AG10803 (cell line): ENCODE measurements at places on chromosomes 6 and 20.

GRCh38 chr6:25013246-25013645, 77.5 kb upstream of the RIPOR2 start:
- no peak for DNase-seq

DNA sequence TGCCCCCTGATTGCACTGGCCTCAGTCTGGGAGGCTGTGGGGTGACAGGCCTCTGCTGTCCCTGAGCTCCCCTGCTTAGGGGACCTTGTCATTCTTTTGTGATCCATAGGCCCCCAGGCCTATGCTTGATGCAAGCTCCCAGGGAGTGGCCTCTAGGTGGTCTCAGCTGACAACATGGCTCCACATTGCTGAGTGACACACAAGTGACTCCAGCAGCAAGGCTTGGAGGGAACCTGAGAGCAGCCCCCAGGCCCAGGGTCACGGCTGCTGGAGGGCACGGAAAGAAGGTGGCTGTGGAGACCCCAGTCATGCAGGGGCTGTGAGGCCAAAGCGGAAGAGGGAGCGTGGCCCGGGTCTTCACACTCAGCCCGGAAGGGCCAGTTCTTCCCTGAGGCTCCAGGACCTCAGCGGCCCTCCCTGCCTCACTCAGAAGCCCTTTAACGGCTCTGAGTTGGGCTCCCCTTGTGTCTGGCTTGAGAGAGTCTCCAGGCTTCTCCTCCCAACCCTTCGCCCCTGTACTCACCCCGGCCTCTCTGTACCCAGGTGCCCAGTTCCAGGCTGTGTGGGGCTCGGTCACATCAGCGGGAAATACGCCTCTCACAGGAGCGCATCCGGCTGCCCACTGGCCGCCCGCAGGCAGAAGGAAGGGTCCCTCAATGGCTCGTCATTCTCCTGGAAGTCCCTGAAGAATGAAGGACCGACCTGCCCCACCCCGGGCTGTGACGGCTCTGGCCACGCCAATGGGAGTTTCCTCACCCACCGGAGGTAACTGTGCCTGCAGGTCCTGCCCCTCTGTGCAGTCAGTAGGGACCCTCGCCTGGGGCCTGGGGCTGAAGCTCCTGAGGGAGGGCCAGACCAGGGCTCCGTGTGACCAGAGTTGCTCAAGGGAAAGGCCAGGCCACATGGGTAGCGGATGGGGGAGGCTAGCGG, 23.7 kb upstream of the PCMTD2 start:
- DNase-seq, result no peak

GRCh38 chr6:4903751-4904370, 100.0 kb downstream of the RPP40 start:
- peak; percentile 40 for DNase-seq

DNA sequence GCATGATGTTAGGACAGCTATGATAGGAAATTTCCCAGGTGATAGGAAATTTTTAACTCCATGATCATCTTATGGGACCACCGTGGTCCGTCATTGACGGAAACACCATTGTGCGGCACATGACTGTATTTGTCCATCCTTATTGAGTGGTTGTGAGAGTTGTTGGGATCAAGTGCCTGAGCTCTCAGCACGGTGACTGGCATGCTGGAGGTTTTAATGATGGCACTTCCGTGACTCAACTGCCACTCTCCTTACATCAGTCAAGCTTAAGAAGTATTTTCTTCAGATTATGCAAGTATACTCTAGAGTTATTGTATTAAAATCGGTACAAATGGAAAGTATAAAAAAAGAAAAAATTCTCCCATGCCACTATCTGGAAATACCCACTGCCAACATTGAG, 20.7 kb downstream of the PBOV1 start:
- DNase-seq, result no peak

DNA sequence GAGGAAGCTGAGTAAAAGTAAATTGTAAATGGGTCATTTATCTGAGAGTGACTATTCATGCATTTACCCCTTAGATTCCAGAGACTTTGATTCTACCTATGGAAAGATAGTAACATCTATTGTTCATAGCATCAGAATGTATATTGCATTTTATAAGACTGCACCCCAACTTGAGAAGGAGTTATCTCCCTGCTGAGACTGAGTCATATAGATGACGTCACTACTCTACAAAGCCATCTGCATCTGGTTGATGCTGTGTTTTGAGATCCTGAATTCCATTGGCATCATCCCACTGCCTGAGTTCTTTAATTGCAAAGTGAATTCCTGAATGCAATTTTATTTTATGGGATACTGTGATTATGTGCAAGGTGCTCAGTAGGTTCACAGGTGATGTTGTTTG, 444.0 kb upstream of the SLC35B3 start:
- no peak for DNase-seq

- DNase-seq, result peak; percentile 42
Measured at GRCh38 chr6:52063584-52064344, 23.6 kb downstream of the PKHD1 start.

- no peak for DNase-seq
Measured at GRCh38 chr20:56014151-56014550, 8.8 kb upstream of the CBLN4 start.
